Stimulated activated CD4-positive, alpha-beta T cell treated with anti-CD3 and anti-CD28 coated beads, Interleukin-1b, Interleukin-23, amount 100 ng/mL, for 24 hours (primary cell): ENCODE measurements at places on chromosomes 4 and X.

DNA sequence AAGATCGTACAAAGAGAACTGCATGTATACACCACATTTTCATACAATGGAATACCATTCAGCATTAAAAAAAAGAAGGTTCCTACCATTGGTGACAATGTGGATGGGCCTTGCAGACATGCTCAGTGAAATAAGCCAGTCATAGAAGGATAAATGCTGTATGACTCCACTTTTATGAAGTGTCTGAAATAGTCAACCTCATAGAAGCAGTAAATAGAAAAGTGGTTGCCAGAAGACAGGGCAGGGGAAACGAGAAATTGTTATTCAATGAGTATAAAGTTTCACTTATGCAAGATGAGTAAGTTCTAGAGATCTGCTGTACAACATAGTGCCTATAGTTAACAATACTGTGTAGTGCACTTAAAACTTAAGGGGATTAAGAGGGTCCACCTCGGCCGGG, 257.5 kb upstream of the FTHL17 start:
- no peak for DNase-seq

DNA sequence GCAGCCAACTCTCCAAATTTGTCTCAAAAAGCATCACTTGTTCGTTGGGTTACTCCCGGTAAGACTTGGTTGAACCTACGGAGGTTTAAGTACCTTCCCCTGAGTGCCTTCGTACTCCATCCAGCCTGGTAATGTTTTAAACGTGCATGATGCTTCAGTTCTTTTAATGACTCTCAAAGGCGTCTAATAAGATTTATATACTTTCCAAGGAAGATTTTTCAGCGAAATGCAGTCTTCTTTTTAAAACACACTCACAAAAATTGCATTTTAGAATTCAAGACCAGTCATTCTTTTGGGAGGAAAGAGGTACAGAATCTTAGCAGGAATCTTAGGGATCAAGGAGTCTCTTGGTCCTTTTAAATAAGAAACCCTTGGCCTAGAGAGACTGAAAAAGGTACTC, 430 bp upstream of the TRPC3 start:
- DNase-seq: no peak

DNA sequence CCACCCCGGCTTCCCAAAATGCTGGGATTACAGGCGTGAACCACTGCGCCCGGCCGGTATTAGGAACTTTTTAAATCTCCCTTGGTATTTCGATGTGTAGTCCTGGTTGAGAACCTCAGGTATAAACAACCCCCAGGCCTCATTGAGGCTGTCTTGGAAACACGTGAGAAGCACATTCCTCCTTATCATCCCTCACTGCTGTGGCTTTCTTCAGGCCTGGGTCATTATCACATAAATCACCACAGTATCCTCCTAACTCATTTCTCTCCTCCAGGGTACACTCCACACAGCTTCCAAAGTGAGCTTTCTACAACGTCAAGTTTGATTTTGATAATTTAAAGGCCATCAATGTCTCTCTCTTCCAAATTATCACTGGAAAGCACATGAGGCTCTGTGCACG, 198.2 kb downstream of the DCHS2 start:
- no peak for DNase-seq

DNA sequence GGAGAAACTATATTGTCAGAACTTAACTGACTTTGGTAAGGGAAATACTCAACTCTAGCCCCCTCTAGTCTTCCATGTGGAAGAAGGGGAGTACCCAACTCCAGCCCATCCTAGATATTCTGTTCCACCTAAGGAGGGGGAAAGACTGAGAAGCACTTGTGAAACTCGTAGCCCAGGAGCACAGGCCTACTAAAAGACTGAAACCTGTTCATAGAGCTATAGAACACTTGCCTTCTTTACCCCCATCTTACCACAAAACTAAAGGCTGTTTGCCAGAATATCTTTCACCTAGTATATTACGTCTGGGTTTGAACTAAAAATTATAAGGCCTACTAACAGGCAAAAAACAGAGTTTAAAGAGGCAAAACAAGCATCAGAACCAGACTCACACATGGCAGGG, 15.5 kb downstream of the CLDN22 start:
- no peak for DNase-seq

- peak; percentile 19 for DNase-seq
Observed at GRCh38 chrX:39854772-39855747, 242.7 kb downstream of the BCOR start.

DNA sequence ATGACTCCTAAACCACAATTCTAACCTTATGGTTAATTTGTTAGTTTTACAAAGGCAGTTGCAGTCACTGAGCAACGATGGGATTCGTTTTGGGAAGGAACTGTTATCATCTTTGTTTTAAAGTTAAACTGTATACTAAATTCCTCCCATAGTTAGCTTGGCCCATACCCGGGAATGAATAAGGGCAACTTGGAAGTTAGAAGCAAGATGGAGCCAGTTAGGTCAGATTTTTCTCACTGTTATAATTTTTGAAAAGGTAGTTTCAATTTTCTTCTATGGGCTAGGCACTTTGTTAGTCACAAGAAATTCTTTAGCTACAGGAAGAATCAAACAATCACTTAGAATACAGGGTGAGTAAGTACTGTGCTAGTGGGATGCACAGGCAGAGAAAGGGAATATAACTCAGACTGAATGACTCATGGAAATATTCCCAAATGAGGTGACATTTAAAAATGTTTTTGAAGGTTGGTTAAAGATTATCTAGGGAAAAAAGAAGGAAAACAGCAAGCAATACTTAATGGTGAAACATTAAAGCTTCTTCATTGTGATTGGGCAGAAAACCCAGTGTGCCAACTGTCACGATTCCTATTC, 153.6 kb downstream of the MAGEB17 start:
- DNase-seq: no peak

- DNase-seq: no peak
Observed at GRCh38 chr4:152828122-152828521, 48.4 kb downstream of the ARFIP1 start.

GRCh38 chr4:47462799-47463234, 685 bp downstream of the COMMD8 start:
- DNase-seq: no peak

DNA sequence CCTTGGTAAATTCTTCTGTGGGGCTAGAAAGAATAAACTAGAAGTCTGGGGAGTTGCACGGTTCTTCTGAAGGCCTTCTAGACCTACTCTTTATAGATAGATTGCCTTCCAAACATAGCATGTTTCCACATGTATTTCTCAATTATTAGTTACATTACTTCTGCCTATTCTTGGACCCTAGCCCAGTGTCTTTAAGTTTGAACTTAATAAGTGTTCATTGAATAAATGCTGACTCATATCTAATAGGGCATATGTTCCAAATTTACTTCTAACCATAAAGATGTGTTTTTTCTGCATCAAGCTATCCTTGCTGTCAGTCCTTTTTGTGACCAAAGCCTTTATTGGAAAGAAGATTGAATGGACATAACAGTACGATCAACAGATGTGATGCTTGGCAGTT, 503.6 kb upstream of the ZFP42 start:
- DNase-seq: no peak

GRCh38 chrX:20144491-20144890, 2.9 kb upstream of the EIF1AX start:
- no peak for DNase-seq

GRCh38 chrX:105462186-105462585, 241.7 kb upstream of the TEX13A start:
- DNase-seq: no peak

GRCh38 chr4:169611157-169611556, 1.2 kb downstream of the NEK1 start:
- no peak for DNase-seq

- DNase-seq: no peak
Observed at GRCh38 chrX:17692709-17693346, 44.5 kb upstream of the SCML1 start.

DNA sequence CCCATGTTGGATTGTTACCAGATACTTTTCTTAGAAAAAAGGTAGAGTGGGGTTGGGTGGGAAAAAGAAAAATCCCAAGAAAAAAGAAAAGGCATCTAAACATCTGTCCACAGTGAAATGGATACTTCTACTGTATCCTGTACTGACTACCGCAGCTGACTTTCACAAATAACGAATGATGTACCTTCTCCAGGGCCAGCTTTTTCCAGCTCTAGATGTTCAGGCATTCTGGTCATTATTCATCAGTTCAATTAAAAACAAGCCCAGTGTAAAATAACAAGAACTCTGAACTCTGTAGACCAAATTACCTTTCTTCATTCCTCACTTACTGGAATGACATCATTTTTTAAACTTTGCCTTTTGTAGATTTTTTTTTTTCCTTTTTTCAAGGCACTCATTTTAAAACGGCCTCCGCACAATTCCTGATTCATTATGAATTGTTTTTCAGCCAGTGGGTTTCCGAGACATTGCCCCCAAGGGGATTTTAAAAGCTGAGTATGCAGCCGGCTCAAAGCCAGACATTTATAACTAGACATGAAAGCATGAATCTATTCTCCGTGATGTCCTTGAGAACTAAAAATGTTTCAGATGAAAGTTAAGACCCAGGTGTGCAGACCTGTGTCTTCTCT, 113.5 kb downstream of the PRKX start:
- no peak for DNase-seq

GRCh38 chr4:36260731-36261130, 16.4 kb upstream of the ARAP2 start:
- DNase-seq: no peak

GRCh38 chrX:79146640-79147390, 2.3 kb downstream of the GPR174 start:
- DNase-seq: no peak

- no peak for DNase-seq
Observed at GRCh38 chrX:131955099-131955777, 67.9 kb upstream of the STK26 start.

- no peak for DNase-seq
Observed at GRCh38 chrX:75149654-75150053, 6.4 kb downstream of the ABCB7 start.

- DNase-seq: peak; percentile 33
Observed at GRCh38 chr4:184472614-184473498, 1.5 kb downstream of the IRF2 start.

GRCh38 chr4:126907389-126907788, 725.4 kb upstream of the INTU start:
- no peak for DNase-seq

GRCh38 chrX:3129256-3129655, 88.0 kb downstream of the ARSF start:
- no peak for DNase-seq

- no peak for DNase-seq
Observed at GRCh38 chr4:25457053-25457715, 80.1 kb downstream of the ANAPC4 start.

DNA sequence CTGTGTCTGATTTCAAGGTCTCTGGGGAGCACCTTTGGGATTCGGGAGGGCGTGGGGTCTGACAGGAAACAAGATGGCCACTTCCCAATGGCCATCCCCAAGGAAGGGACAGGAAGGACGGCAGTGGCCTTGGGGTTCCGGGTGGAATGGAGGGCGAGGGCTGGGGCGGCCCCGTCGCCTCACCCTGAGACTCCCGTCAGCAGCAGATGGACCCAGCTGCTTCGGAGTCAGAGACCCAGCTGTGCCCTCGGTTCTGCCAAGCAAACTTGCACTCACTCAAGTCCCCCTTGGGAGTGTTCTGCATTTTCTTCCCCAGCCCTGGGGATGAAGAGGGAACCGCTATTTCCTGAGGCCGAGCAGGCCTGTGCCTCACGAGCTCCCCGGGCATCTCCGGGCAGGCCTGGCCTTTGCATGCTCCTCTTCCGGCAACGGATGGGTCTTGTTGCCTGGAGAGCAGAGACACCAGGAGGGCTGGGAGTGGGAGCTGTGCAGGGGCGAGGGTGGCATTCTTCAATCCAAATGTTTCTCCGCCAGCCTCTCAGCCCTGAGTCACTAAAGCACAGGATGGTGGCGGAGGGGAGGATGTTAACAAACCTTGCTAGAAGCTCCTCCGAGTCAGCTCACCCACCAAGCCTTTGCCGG, 6.8 kb upstream of the DUSP9 start:
- DNase-seq: no peak

DNA sequence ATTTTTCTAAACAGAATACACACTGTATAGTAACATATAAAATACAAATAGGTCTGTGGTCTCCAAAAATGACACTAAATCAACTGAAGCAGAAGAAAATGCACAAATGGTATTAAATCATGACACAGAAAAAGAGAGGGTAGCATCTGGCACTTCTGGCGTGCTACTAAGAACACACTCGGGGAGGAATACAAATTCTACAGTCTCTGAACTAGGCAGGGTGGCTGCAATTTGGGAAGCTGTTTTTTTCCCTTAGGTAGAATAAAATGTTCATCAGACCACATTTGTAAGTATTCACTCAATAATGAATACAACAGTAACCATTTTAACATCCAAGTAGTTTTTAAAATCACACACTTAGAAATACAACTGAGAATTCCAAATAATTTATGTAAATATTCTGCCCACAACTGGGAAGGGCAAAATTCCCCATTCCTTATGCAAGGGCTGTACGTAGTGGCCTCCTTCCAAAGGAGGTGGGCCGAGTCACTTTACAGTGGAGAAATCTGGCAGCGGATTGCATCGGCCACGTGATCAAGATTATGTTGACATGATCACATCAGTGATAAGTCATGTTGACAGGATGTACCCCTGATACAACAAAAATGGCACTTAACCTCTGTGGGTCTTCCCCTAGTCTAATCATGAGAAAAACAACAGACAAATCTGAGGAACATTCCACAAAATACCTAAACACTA, 101.1 kb downstream of the TSPAN5 start:
- no peak for DNase-seq

GRCh38 chr4:15234856-15235126, 193.0 kb upstream of the C1QTNF7 start:
- DNase-seq: no peak

GRCh38 chrX:38516196-38516774, 45.1 kb upstream of the TSPAN7 start:
- no peak for DNase-seq

DNA sequence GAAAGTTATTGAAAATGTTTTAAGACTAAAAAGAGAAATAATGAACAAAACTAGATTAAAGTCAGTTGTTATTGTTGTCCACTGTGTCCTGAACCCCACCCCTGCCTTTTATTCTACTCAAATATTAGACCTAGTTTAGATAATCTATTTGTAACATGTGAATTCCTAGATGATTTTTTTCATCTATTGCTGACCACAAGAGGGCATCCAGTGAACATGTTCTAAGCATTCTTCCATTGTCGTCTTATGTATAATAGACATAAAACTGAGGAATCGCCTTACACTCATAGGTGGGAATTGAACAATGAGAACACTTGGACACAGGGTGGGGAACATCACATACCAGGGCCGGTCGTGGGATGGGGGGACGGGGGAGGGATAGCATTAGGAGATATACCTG, 36.4 kb upstream of the HPRT1 start:
- DNase-seq: no peak

GRCh38 chr4:32624943-32625603, 1904.9 kb downstream of the PCDH7 start:
- DNase-seq: no peak

GRCh38 chr4:26344901-26345564, 24.2 kb downstream of the RBPJ start:
- no peak for DNase-seq

GRCh38 chr4:47974566-47974965, 41.9 kb downstream of the CNGA1 start:
- DNase-seq: no peak

DNA sequence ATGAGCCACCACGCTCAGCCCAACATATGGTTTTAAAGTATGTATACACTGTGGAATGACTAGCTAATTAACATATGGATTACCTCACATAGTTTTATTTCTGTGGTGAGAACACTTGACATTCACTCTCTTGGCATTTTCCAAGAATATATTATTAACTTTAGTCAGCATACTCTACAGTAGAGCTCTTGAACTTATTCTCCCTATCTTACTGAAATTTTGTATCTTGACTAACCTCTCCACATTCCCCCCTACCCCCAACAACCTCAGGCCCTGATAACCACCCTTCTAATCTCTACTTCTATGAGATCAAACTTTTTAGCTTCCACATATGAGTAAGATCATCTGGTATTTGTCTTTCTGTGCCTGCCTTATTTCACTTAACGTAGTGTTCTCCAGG, 38.6 kb upstream of the AGA start:
- no peak for DNase-seq
